ENCODE measurements at places on chromosomes 16 and 17.

DNA sequence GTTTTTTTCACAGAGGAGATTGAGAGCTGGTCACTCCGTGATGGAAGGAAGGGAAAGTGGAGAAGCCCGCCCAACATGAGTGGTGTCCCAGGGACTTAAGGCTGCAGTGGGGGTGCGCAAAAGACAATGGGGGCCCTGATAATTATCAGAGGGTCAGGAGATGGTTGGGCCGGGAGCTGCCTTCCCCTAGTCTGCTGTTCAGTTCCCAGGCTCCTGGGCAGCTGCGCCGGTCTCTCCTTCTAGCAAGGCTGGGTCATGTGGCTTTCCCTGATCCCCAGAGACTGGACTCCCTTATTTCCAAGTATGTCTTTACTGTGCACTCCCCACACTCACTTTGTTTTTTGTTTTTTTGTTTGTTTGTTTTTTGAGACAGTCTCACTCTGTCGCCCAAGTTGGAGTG is 16.2 kb downstream of the CYGB start:
- no peak for DNase-seq

GRCh38 chr17:39757931-39758873 is 20.5 kb downstream of the GRB7 start:
- DNase-seq = no peak

DNA sequence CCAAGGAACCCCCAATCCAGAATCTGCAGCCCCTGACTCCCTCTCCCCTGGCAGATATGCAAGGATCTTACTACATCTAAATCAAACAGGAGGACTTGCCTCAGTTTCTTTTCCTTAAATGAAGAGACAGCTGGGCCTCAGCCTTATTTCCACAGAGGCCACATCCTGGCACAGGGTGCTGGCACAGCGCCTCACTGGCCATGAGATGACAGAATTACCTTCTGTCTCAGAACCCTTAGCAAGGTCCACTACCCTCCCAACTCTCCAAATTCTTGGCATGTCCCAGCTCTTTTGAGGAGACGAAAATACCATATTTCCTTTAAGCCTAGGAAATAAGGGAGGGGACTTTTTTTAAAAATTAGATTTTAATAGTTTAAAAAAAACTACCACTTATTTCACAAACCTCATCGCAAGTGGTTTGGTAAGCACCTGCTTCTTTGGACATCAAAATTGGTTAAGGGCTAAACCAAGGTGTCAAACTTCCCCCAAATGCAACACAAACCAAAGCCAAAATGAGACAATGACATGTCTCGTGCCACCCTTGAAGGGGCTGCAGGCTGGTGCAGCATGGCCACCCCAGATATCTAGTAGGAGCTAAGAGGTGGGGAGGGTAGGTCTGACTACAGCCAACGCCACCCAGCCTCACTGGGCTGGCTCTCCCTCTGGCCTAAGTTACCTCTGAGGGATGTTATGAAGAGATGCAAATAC is 25.3 kb downstream of the FAM117A start:
- no peak for DNase-seq

DNA sequence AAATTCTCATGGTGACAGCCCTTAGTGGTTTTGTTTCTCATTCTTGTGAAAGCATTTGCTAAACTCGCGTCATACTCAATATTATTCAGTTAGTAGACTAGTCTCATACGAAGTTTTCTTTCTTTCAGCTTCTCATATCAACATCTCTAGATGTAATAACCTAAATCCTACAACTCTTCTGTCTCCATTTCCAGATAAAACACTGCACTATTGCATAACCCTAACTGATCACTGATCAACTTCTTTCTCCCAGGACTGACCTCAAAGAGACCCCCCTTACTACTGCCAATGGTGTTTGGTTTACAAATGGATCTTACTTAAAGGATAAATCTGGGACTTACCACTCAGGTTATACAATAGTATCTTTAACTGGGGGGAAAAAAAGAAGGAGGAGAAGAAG is 36.3 kb upstream of the TEKT1 start:
- no peak for DNase-seq

- DNase-seq = peak; percentile 77
Observed at GRCh38 chr17:77887464-77888241, 70.8 kb upstream of the TNRC6C start.

- peak; percentile 59 for DNase-seq
Observed at GRCh38 chr16:57648125-57648524, 19.7 kb downstream of the ADGRG1 start.

- DNase-seq = no peak
Observed at GRCh38 chr16:49588026-49588425, 214.4 kb downstream of the C16orf78 start.

- peak; percentile 87 for DNase-seq
Observed at GRCh38 chr16:70653809-70654771, 7.7 kb downstream of the IL34 start.
